ENCODE measurements at places on chromosomes 4 and X. TPM values are rescaled to one million over a fixed set of nuclear protein-coding genes. Genes with fewer than 3 reads are reported as not detected.

DNA sequence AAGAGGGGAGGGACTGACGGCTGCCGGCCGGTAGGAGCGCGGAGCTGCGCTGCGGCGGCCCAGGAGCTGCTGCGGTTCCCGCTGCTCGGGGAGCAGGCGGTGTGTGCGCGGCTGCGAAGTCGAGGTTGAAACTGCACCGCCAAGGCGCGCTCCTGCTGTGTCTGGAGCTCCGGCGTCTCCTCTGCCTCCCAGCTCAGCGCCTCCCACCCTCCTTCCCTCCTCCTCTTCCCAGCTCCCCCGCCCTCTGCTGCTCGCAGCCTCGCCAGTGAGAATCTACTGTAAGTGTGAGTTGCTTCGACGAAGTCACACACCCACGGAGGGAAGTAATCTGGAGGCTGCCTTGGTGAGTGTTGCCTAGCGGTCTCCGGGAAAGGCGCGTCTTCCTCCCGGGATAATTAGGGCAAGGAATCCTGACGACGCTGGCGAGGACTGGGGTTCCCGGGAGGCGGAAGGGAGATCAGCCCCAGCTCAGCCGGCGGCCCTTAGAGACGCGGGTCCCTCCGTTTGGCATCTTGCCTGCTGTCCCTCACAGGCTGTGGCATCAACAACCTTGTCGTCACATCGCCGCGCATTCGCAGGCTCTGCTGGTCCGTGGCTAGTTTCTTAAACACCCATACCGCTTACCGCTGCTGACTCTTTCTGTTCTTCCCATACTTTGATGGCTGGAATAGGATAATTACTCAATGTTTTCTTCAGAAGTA lies at the start of gene EPHA5:
TSS of gene EPHA5 (minus strand) at position 159 of the 701 bp plus-strand sequence. CDS start 747 bp downstream, outside the sequence.
- DNase-seq: peak; percentile 80

- DNase-seq: no peak
These were observed 24.2 kb downstream of the HERC3 start for GRCh38 chr4:88616275-88617150.

DNA sequence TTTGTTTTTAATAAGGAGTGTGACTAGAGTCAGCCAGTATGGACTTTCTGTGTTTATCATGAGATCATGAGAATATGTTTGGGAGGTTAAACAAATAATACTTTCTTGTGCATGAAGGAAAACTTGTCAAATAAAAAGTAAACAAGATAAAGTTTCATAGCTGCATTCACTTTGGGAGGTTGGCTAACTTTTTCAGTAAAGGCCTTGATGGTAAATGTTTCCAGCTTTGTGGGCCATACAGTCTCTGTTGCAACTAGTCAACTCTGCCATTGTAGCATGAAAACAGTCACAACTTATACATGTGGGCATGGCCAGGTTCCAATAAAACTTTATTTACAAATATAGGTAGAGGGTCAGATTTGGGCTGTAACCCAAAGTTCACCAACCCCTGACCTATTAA lies 150.4 kb downstream of the MID1 start:
- DNase-seq: no peak

DNA sequence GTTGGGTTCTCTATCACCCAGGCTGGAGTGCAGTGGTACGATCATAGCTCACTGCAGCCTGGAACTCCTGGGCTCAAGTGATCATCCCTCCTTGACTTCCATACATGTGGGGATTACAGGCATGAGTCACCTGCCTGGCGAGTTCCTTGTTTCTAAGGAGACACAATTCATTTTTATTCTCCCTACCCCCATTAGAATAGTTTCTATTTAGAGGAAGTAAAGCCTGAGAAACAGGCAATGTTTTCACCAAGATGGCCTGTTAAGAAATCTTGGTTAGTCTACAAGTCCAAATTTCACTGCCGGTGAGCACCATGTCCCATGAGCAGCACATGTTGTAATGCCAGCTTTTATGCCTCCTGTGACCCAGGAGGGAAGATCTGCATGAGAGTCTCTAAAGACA lies 5.7 kb downstream of the CYBB start:
- no peak for DNase-seq

DNA sequence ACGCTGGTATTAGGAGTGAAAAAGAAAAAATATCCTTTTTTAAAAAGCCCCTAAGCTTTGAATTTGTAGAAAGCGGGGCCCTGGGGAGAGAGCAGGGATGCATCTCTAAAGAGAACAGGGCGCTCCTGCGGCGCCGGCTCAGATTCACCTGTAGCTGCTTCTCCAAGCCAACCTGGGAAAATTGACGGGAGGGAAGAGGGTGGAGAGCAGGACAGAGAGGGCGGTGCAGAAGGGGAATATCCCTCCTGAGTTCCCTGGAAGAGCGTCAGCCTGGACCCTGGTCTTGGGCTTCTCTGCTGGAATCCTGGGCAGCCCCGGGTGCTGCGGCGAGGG lies 776 bp upstream of the SOWAHD start:
- DNase-seq: peak; percentile 54

DNA sequence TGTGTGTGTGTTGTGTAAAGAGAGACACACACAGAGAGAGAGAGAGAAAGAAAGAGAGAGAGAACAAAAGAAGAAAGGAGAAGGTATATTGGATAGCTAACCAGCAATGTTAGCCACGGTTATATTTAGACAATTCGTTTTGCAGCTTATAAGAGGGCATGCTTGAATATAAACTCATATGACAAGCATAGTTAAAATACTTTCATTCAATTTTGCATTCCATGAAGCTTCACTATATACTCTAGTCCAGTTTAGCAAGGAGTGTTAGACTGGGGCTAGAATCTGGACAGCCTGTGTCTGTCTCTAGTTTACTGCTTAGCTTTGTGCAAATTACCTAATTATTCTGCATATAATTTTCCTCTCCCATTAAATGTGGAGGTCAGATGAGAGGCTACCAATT lies 525.9 kb upstream of the ZFP42 start:
- no peak for DNase-seq

- no peak for DNase-seq
These were observed at the start of gene PDCL2 for GRCh38 chr4:55592014-55592413. Gene PDCL2, minus strand, starts transcription at chr4:55592245. Its CDS starts 136 bp downstream, at chr4:55592109.

DNA sequence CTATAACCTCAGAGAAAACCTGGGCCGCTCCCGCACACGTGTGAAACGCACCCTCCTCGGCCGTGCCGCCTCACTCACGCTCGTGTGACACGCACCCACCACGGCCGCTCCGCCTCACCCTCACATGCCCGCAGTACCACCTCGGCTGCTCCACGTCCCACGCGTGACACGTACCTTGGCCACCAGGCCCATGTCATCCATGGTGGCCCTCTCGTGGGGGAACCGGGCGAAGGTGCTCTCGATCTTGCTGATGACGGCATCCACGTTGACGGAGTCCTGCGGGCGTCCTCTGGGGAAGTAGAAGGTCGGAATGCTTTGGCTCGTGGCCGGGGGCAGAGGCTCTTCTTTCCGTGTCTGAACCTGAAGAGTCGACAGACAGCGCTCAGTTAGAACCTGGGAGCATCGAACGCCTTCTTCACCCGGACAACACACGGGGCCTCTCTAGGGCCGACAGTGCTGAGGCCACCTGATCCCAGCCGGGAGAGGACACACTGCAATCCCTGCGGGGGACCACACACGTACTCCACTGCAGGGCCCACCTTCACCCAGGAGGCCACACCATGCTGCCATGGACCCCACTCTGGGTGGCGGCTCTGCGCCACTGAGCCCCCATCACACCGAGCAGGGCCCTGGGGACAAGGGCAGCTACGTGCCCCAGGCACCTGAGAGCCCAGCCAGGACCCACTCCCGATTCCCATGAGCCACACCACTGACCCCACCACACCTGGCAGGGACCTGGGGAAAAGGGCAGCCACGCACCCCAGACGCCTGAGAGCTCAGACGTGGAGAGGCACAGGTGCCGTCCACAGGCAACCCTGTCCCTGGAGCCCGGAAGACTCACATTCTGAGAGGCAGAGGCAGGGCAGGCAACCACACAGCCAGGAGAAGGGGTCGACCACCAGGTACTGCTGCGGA lies 25.2 kb downstream of the PPP2R3B start:
- DNase-seq: no peak

DNA sequence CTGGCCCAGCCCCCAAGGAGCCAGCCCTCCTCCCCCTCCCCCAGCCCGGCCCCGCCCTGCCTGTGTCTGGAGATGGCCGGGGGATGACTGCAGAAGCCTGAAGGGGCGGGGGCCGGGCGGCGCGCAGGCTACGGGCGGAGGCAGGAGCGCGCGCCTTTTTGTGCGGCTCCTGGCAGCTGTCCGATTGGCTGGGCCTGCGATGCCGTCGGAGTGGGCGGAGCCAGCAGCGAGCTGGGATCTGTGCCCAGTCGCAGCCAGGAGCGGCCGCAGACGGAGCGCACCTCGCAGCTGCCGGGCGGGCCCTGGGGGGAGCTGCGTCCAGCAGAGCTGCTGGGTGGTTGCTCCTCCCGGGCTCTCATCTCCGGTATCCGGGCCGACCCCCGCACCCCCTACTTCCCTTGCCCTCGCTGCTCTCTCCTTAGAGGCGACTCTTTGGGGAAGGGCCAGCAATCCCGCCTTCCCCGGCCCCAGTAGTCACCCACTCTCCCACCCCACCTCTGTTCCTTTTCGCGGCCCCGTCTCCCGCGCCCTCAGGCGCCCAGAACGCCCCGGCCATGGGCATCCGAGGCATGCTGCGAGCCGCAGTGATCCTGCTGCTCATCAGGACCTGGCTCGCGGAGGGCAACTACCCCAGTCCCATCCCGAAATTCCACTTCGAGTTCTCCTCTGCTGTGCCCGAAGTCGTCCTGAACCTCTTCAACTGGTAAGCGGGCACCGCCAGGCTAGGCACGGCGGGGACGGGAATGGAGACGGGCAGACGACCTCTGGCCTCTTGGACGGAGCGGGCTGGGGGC lies at the start of gene GABRQ:
TSS of gene GABRQ (plus strand) at position 247 of the 794 bp plus-strand sequence. CDS start at position 555, 308 bp downstream.
- no peak for DNase-seq

GRCh38 chrX:116378961-116379360 lies 57.4 kb upstream of the SLC6A14 start:
- DNase-seq: no peak

GRCh38 chrX:64894454-64895038 lies 81.7 kb downstream of the ZC4H2 start:
- DNase-seq: no peak

GRCh38 chr4:116499-116898 lies 7.8 kb upstream of the ZNF718 start:
- DNase-seq: no peak

GRCh38 chr4:176274441-176274840 lies 5.4 kb upstream of the ASB5 start:
- no peak for DNase-seq

DNA sequence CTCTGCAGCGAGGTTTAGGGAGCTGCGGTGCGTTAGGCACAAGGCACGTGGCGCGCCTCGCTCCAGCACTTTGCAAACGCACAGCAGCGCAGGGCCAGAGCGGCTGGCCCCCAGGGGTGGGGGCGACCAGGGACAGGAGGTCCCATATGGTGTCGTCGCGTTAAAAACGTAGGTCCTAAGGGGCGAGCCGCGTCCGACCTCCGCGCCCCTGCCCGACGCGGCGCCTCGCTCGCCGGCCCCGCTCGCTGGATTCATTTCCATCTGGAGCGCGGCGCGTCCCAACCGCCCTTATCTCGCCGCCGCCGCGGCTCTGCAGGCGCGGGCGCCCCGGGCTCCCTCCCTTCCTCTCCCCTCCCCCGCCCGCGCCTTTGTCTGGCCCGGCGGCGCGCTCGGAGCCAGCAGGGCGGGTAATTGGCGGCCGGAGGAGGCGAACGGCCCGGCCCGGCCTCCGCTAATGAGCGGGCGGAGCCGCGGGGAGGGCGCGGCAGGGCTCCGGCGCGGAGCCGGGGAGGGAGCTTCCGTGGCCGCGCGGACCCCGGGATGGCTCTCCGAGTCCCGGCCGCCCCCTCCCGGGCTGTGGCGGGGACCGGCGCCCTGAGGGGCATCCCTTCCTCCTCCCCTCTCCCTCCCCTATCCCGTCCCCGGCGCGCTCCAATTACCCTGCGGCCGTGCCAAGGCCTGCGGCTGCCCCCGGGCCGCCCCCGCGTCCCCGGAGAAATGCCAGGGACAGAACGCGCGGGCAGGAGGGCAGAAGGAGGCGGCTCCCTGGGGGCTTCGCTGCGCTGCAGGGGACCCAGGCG lies 409.0 kb downstream of the BCOR start:
- DNase-seq: peak; percentile 79

DNA sequence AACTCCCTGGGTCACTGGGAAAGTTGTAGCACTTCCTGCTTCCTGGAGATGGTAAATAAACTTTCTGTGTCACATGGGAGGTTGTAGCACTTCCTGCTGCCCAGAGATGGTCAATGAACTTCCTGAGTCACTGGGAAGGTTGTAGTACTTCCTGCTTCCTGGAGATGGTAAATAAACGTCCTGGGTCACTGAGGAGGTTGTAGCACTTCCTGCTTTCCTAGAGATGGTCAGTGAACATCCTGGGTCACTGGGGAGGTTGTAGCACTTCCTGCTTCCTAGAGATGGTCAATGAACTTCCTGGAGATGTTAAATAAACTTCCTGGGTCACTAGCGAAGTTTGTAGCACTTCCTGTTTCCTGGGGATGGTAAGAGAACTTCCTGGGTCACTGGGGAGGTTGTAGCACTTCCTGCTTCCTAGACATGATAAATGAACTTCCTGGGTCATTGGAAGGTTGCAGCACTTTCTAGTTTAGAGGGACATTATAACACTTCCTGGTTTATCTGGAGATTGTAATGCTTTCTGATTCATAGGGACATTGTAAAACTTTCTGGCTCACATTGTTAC lies 62.3 kb upstream of the CD99 start:
- DNase-seq: no peak

DNA sequence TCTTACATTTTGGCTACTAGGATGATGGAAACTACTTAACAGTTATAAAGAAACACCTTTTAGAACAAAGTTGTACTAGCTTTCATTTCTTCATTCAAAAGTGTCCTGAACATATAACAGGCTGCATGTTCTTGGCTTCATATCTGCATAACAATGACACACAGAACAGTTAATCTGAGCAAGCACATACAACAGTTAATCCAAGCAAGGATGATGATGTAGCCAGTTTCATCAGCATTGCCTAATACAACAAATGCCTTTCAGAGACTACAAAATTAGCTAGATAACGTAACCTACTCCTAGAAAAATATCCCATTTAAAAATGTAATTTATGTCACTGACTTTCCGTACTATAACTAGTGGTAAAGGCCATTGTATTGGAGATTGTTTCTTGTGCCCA lies 182.1 kb downstream of the SCFD2 start:
- DNase-seq: no peak

GRCh38 chr4:14130551-14130950 lies 503.0 kb upstream of the BOD1L1 start:
- DNase-seq: no peak

- DNase-seq: no peak
These were observed 25.6 kb downstream of the RPA4 start for GRCh38 chrX:96909291-96909690.

DNA sequence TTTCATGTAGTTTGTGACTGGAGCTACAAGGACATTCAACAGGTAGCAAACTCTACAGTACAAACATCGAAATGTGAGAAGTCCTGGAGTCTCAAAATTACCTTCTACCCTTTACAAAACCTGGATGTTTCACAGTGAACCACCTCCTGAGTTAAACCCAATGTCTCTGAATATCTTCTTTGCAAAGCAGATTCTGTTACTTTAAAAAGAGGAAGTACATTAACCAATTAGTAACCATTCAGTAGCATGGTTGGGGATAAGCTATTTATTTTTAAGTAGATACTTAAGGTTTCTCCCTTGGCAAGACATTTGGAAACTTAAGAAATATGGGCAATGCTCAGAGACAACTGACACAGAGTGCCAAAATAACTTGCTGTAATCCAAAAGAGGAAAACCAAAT lies 371.9 kb upstream of the NWD2 start:
- DNase-seq: no peak

Gene CTAG1A
- not detected for total RNA-seq

Gene GK2
- total RNA-seq: not detected

Gene MAGEA4
- not detected for total RNA-seq

Gene ETDB
- not detected for total RNA-seq

Gene CCSER1
- total RNA-seq: 15.7 TPM

Gene HSFX1
- 2.0 TPM for total RNA-seq

Gene SPANXN4
- not detected for total RNA-seq

Gene PAPSS1
- total RNA-seq: 13.8 TPM

Gene LANCL3
- total RNA-seq: 0.75 TPM

Gene XAGE1A
- total RNA-seq: not detected

Gene GAGE2A
- total RNA-seq: not detected

Data from cardiac septum (tissue), 1 donor.